ENCODE measurements at places on chromosomes 3 and 15.

- DNase-seq, result peak; percentile 25
Observed at GRCh38 chr3:40313975-40314860, 4.7 kb downstream of the EIF1B start.

- no peak for DNase-seq
Observed at GRCh38 chr3:33798113-33798417, 365 bp upstream of the PDCD6IP start.

GRCh38 chr3:48107227-48107626 lies 81.0 kb downstream of the CDC25A start:
- no peak for DNase-seq

DNA sequence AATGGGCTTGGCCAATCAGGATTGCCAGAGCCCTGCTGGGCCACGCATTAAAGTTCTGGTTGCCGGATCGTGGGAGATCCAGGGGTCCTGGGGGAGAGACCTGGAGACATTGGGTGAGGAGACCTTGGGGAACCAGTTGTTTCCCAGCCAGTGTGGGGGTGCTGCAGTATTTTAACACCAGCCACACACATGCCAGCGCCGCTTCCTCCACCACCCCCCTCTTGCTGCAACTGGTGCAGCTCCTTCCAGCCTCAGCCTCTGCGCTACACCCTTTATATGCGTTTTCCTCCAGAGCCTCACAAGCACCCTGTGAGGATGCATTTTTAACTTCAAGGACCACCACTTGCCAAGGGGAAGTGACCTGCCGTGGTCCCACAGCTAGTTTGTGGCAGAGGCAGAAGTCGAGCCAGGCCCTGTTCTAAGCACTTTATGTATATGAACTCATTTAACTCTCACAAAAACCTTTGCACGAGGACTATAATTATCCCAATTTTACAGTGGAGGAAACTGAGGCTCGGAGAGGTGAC lies 29.4 kb upstream of the GRIP2 start:
- DNase-seq, result no peak

GRCh38 chr15:89157061-89157460 lies 64.3 kb downstream of the RLBP1 start:
- DNase-seq, result no peak

- DNase-seq, result no peak
Observed at GRCh38 chr15:38004218-38004861, 69.9 kb downstream of the TMCO5A start.
